ENCODE measurements at places on chromosomes 6 and 20.

DNA sequence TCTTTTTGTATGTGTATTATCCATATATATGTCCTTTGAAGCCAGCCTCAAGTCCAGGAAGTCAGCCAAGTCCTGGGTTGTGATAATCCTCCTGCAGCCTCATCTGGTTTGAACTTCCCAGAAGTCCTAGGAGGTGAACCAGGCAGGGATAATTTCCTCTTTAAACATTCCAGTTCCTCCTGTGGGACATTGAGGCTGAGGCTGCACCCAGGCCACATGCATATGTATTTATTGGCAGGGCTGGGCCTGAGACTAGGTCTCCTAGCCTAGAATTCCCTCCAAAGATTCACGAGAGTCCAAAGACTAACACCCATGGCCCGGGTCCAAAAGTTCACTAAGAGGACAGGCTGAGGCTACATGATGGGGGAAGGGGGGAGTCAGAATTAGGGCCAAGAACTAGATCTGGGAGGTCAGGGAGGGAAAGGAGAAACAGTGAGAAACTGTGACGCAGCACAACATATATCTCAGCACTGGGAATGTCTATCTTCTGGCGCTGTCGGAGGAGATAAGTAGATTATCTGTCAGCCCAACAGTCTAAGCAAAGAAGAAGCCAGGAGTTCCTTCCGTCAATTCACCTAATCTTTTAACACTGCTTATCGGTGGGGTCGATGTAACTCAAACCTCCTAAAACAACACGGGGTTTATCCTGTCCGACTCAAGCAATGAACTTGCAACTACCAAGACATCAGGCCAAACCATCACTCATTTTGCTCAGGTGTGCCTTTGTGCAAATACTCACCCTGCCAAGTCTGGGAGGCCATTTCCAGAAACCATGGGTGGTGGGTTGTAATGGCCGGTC, 43.3 kb downstream of the SNX5 start:
- no peak for DNase-seq

- DNase-seq: no peak
Measured at GRCh38 chr20:46784436-46785127, 75.1 kb downstream of the SLC2A10 start.

DNA sequence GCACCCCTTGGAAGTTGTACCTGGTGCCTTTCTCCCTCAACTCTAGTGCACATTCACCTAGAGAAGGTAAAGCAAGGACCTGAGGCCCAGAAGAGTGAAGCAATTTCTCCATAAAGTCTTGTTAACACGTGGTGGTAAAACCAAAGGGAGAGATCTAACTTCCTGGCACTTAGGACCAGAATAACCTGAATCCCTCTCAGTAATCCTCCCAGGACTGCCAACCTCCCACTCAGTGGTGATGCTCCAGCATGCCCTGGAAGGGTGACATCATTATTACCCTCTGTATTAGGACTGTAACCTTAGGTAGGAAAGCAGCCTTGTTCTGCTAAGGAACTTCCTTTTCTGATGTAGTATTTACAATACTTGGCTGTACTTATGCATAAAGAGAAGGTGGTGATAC, 330.6 kb upstream of the MARCKS start:
- DNase-seq: no peak

DNA sequence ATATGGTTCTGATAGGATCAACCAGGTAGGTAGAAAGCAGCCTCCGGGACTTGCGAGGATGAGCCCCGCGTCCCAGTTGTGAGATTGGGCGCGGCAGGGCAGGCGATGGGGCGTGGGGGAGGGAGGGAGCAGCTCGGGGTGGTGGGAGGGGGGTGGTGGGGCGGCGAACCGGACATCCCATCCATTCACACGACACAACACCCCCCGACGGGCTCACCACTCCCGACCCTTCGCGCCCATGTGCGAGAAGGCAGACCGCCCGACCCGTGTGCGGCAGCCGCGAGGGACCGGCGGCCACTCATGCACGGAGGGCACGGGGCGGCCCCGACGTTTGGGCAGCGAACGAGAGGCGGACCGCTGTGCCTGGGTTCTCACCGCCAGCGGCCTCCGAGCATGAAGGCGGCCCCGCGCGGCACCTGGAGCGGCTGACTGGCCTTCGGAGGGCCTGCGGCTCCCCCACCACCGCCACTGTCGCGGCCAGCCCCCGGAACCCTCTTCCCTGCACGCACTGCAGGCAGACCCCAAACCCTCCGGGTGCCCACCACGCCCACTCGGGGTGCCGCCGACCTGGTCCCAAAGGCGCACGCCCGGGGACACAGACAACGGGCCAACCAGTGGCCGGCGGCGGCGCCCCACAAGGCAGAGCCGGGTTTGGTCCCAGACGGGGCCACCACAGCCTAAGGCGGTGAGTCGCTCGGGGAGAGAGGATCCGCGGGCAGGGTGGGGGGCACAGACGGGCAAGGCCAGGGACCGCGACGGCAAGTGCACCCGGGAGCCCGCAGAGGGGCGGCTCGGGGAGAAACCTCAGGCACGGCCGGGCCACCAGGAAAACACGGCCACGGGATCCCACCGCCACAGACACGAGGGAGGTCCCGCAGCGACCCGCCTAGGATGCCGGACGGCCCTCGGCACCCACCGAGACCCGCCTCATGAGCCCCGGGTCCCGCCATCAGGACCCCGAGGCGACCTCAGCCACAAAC, 769.2 kb upstream of the DEFB115 start:
- no peak for DNase-seq

DNA sequence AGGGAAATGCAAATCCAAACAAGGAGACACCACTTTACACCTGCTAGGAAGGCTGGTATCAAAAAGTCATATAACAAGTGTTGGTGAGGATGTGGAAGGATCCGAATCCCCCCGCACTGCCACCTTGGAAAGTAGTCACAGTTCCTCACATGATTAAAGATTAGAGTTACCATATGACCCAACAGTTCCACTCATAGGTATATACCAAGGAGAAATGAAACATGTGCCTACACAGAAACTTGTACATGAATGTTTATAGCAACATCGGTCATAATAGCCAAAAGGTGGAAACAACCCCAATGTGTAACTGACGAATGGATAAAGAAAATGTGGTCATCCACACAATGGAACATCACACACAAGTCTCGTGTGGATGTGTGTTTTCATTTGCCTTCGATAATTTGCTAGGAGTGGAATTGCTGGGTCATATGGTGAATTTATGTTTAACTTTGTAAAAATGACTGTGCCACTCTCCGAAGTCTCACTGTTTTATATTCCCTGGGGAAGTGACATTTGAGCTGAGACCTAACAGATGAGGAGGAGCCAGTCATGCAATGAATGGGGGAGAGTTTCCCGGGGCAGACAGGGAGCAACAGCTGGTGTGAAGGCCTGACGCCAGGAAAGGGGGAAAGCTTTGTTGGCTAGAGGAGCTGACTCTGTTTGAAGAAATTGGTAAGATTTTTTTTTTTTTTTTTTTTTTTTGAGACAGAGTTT, 125.9 kb upstream of the MLN start:
- DNase-seq: no peak
